ENCODE measurements at places on chromosomes 12 and 14. TPM values are rescaled to one million over a fixed set of nuclear protein-coding genes. Genes with fewer than 3 reads are reported as not detected.

- DNase-seq, result no peak
Observed at GRCh38 chr12:48819986-48820725, 1.9 kb downstream of the CACNB3 start.

DNA sequence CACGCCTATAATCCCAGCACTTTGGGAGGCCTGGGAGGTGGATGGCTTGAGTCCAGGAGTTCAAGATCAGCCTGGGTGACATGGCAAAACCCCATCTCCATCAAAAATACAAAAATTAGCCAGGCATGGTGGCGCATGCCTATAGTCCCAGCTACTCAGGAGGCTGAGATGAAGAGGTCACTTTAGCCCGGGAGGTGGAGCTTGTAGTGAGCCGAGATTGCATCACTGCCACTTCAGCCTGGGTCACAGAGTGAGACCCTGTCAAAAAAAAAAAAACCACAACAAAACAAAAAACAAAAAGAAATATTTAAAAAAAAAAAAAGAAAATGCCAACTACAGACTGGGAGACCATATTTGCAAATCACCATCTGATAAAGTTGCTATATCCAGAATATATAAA lies 17.5 kb downstream of the WDR89 start:
- DNase-seq, result no peak

DNA sequence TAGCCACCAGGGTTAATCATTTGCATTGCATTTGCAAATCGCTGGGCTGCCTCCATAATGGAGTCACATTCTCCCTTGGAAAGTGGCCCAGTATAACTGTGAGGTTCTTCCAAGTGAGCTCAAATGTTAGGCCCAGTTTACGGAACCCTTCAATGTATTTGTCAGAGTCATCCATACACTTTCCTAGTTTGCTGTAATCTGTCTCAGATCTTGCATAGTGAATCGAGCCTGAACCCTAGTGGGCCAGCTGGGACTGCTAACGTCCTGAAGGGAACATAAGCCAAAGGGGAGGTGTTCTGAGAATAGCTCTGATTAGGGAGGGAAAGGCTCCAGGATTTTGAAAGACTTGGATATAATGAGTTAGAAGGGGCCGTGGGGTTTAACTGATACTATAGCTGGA lies 406.3 kb downstream of the SLC6A15 start:
- DNase-seq, result no peak

- no peak for DNase-seq
Observed at GRCh38 chr14:78310272-78310671, 140.1 kb downstream of the NRXN3 start.

GRCh38 chr12:30814295-30814655 lies 59.5 kb upstream of the CAPRIN2 start:
- peak; percentile 17 for DNase-seq

- DNase-seq, result no peak
Observed at GRCh38 chr12:23810329-23810902, 139.1 kb downstream of the SOX5 start.

- no peak for DNase-seq
Observed at GRCh38 chr12:111209811-111210210, 159.1 kb downstream of the PHETA1 start.

- DNase-seq, result no peak
Observed at GRCh38 chr14:77022236-77022852, 6.2 kb downstream of the IRF2BPL start.

DNA sequence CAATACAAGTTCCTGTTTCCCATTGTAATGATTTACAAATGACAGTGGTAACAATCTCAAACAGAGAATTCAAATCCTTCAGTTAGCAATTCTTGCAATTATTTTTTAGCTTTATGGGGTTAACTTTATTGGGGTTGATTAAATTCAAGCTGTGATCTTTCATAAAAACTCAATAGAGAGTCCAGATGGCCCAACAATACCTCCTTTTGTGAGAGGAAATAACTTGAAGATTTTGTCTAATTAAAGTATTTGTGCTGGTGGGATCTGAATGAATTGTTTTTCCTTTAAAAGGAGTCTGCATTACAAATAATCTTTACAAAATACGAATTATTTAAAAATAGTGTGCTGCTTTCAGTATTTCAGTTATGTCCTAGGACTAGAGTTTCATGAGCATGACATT lies 4.4 kb upstream of the ARHGAP5 start:
- DNase-seq, result no peak

DNA sequence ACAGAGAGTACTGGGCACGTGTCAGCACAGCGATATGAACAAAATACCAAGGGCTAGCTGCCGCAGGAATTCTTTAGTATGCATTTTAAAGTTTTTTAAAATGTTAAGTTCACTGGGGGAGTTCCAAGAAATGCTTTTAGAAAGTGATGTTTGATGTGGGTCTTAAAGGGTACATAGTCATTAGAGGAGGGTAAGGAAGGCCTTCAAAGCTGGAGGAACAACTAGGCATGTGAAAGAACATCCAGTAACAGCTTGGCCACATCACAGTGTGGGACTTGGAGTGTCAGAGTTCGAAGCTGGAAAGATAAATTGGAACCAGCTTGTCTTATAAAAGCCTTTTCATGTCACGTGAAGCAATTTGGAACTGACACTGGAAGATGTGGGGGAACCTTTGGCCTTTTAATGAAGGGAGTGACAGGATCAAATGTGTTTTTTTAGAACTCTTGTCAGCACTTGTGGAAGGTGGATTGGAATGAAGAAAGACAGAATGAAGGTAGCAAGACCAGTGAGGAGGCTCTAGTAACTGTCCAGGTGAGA lies 57.7 kb downstream of the WDR20 start:
- DNase-seq, result no peak

GRCh38 chr12:121095544-121096198 lies 37.0 kb upstream of the P2RX7 start:
- DNase-seq, result peak; percentile 56

- peak; percentile 3 for DNase-seq
Observed at GRCh38 chr12:21962236-21962635, 21.0 kb upstream of the ABCC9 start.

Gene SYT1
- 3.5 TPM for total RNA-seq

Gene CLEC4C
- not detected for total RNA-seq

Gene FOXA1
- not detected for total RNA-seq

Gene FSCB
- not detected for total RNA-seq
